Activated naive CD8-positive, alpha-beta T cell treated with anti-CD3 and anti-CD28 coated beads, Interleukin-2, amount 50 U/mL, for 24 hours (primary cell): ENCODE measurements at places on chromosomes 5 and 9.

GRCh38 chr5:128782446-128782845 lies 182.8 kb upstream of the SLC27A6 start:
- DNase-seq: no peak

- no peak for DNase-seq
Observed at GRCh38 chr9:137626464-137626863, 7.7 kb downstream of the EHMT1 start.

DNA sequence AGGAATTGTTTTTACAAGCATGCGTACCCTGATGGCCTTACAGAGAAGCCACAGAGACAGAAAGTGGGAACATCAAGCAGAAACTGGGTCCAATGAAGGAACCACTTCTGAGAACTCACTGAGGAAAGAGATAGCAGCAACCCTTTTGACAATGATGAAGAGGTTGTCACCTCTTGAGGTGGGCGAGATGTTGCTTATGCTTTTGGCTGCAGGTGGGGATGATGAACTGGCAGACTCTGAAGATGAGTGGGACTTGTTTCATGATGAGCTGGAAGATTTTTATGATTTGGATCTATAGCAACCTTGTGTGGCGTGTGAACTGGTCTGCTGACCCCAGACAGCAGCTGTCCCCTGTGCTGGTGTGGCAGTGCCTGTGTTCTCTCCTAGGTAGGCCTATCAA lies 50.9 kb downstream of the ZNF510 start:
- no peak for DNase-seq

GRCh38 chr5:128315671-128316070 lies 222.4 kb downstream of the FBN2 start:
- DNase-seq: no peak

- no peak for DNase-seq
Observed at GRCh38 chr9:117664419-117664818, 39.8 kb upstream of the TLR4 start.

GRCh38 chr9:81825846-81826516 lies 102.2 kb upstream of the SPATA31D4 start:
- DNase-seq: no peak
